ENCODE measurements at places on chromosomes 3 and 15. TPM values are rescaled to one million over a fixed set of nuclear protein-coding genes. Genes with fewer than 3 reads are reported as not detected.

DNA sequence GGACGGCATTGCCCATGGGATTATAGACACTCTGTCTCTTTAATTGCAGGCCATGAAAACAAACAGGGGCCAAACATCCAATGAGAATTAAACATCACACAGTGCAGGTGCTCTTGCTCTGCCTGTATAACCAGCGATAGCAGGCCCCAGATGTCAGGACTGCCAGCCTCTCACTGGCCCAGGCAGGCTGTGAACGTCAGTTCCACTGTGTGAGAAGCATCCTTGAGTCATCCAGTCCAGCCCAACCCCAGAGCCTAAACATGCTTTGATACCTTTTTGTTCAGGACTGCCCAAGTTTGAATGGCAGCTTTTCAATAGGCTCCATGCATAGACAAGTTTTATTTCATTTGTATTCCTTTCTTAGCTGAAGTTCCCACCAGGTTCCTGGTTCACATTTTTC, 189.8 kb downstream of the SLCO3A1 start:
- DNase-seq: no peak

DNA sequence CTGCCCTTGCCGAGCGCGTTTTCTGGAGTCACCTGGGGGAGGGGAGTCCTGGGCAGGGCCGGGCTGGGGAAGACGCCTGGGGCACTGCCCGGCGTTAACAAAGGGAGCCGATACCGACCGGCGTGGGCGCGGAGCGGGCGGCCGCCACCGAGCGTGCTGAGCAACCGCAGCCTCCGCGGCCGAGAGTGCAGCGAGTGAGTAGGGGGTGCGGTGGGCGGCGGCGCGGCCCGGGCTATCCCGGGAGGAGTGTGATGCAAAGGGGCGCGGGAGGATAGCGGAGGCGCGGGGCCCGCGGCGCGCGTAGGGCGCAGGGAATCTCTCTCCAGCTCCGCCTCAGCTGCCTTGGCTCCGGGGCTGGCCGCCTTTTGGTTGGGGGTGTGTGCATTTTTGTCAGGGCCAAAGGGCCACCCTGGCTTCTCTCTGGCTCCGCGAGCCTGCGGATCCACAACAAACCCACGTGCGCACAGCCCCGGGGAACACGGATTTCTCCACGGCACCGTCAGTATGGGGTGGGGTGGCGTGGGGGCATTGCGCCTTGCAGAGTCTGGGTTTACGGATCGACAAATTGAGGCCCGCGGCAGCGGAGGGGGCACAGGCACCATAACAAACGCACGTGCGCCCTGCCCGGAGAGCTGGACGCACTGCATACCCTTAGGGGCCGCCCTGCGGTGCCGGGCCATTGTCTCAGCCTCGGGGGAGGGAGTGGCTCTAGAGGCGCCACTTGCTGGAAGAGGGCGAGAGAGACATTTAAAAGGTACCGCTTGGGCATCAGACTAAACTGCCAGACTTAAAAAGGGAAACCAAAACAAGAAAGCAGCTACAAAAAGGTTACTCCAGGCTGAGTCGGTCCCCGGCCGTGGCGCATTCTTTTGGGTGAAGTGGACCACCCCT, 560 bp downstream of the ST6GAL1 start:
- no peak for DNase-seq

DNA sequence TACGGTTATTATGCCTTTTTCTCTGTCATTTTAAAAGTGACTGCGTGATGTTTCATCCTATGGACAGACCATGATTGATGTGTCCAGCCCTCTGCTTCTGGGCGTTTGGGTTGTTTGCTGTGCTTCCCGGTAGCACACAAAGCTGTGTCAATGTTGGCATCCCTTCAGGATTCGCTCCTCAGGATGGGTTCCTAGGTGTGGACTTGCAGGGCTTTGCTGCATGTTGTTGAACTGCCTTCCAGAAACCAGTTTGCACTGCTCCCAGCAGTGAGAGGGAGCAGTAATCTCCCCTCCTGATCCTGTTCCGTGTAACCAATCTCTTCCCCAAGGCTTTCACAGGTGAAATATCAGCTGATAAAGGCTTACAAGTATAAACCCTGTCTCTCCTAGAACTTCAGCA, 787 bp downstream of the TRPM1 start:
- DNase-seq: no peak

GRCh38 chr3:97917813-97918536, 54.3 kb downstream of the RIOX2 start:
- no peak for DNase-seq

GRCh38 chr15:57306161-57306943, 70.0 kb upstream of the CGNL1 start:
- DNase-seq: no peak

DNA sequence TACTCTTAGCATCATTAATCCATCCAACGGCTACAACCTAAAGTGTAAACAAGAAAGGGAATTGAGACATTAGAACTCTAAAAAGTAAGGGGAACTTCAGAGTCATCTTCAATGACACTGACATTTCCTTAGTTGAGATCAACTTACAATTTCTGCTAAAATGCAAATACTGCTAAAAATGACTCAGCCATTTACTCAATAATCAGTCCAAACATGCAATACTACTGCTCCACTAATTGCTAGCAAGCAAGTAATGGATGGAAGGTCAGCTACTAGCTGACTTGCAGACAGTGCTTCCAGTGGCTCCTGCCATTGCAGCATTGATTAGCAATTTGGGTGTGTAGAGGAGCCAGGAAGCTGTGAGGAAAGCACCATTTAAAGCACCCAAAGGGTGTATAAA, 28.4 kb downstream of the CD200R1L start:
- no peak for DNase-seq

DNA sequence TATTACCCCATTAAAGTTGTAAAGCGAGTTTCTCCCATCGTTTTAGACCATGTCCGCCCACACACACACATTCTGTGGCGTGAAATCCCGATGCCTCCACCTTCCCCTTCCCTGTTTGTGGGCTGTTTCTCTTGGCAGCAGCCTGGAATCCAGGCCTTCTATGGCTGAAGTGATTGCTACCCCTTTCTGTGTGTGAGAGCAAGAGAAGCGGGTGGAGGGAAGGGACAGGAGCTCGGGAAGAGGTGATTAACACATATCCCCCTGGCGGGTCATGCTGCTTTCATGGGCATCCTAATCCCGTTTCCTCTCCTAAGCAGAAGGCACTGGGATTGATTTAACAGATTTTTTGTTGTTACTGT, 283.8 kb upstream of the RGMA start:
- DNase-seq: no peak

- DNase-seq: no peak
Observed at GRCh38 chr3:52057812-52058495, 1.6 kb upstream of the DUSP7 start.

- DNase-seq: no peak
Observed at GRCh38 chr3:43964640-43965039, 273.9 kb downstream of the ABHD5 start.

GRCh38 chr15:22884344-22884743, 45.9 kb downstream of the NIPA2 start:
- DNase-seq: no peak

DNA sequence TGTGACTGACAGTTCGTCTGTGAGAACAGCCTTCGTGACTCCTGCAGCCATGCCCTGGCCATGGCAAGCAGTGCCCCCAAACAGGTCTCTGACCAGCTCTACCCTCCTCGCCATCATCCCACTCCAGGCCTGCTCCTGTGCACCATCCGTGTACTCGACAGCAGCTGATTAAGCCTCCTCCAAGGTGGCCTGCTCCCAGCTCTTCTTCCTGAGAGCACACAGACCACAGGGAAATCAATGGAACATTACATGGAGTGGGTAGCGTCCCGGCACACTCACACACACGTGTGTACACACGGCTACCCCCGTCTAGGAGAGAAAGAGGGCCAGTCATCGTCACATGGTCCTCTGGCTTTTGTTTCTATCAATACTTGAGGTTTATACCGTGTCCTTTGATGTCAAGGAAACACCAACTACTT, 21.1 kb downstream of the ANXA2 start:
- no peak for DNase-seq

- DNase-seq: no peak
Observed at GRCh38 chr15:38090678-38091077, 156.2 kb downstream of the TMCO5A start.

- DNase-seq: no peak
Observed at GRCh38 chr3:52705688-52706686, at the start of the genes GLT8D1 and SPCS1. Gene GLT8D1 (minus strand): TSS chr3:52705791. CDS start chr3:52700460, 5,331 bp downstream. Gene SPCS1 (plus strand): TSS chr3:52706106. CDS start chr3:52706247, 141 bp downstream.

DNA sequence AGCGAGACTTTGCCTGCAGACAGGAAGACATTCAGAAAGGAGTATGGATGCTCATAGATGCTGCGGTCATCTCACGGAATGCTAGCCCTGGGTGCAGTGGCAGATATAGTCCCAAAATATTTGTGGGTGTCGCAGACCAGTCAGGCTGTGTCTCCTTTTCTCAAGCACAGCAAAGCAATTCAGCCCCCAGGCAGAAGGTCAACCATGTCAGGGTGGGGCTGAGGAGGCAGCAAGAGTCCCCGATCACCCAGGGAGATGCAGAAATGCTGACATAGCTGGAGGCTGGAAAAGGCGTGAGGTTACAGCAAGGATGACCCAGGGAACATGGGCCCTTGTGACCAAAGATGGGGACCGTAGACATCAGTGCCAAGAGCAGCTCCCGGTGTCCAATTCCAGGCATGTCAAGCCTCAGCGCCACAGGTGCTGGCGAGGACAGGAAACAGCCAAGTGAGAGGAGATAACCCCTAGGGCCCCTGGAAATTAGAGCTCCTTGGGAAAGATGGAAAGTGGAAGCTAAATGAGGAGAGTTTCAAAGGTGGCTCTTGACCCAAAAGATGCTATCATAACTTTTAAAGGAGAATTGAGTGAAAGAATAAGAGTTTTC, 81.2 kb upstream of the ABHD17C start:
- DNase-seq: no peak

DNA sequence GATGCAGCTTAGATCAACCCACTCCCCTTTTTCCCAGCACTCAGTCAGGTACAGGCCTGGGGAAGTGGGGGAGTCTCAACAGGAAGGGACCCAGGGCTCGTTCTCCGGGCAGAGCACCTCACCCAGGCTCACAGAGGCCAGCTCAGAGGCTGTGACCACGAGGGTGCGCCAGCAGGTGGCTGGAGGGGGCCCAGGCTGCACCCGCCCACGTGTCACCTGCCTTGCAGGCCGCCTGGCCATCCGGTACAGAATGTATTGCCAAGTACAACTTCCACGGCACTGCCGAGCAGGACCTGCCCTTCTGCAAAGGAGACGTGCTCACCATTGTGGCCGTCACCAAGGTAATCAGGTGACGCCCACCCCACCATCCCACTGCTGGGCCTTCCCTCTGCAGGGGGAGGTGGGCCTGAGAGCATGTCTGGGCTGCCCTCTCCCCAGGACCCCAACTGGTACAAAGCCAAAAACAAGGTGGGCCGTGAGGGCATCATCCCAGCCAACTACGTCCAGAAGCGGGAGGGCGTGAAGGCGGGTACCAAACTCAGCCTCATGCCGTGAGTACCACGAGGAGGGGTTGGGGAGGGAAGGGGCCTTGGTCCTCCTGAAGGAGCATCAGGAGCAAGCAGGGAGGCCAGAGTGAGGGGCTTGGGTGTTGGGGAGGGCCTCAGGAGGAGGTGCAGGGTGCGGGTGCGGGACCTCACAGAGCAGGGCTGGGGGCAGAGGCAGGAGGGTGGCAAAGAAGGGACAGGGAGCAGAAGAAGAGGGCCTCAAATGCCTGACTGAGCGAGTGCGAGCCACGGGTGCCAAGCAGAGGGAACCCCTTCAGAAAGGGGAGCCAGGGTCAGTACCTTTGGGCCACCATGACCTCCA, 14.0 kb upstream of the LMAN1L start:
- no peak for DNase-seq

DNA sequence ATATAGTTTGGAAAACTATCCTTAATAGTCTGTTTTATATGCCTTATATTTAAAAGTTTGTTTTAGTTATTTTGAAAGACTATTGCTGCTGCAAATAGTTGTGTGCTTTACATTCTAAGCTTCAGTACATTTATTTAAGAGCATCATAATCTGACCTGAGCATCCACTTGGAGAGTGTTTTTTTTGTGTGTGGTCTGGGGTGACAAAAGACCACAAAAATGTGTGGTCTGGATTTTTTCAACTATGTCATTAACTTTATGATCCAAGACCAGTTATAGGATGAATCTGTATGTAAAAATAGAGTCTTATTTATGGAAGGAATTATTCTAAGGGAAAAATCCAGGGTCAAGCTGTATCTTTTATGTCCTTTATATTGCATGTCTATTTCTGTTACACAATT, 77.4 kb downstream of the SLTM start:
- no peak for DNase-seq

GRCh38 chr15:99564221-99565048, 1.3 kb upstream of the MEF2A start:
- DNase-seq: no peak

GRCh38 chr15:65980824-65981456, 111.6 kb downstream of the RAB11A start:
- peak; percentile 32 for DNase-seq

- no peak for DNase-seq
Observed at GRCh38 chr3:64048631-64049061, 25.4 kb upstream of the PSMD6 start.

GRCh38 chr15:84922530-84922929, 38.1 kb downstream of the SLC28A1 start:
- no peak for DNase-seq

GRCh38 chr3:76824658-76825240, 215.2 kb upstream of the ROBO2 start:
- DNase-seq: peak; percentile 29

- DNase-seq: no peak
Observed at GRCh38 chr3:197798863-197799262, 7.8 kb downstream of the LRCH3 start.

- no peak for DNase-seq
Observed at GRCh38 chr15:75163150-75163564, 38.5 kb upstream of the C15orf39 start.

DNA sequence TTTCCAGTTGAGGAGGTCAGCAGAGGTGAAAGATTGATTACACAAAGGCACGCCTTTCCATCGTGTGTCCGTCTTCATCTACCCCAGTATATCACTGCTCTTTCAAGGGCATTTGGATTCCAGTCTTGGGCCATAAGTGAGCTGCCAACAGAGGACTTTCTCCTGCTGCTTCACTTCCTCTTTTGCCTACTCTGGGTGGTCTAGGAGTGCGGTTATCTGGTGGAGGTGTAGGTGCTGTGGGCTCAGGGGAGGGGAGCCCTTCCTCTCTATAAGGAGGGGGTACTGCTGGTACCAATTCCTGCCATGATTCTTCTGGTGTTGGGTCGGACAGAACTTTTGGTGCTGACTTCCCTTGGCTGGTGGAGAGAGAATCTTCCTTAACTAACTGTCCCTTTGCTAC, 83.1 kb upstream of the VEPH1 start:
- DNase-seq: no peak

Gene GP9
- not detected for total RNA-seq

Gene CNBP
- 271 TPM for total RNA-seq

Gene EPHB1
- total RNA-seq: 10.8 TPM

Gene ADGRG7
- not detected for total RNA-seq

Gene ZSCAN2
- total RNA-seq: 26.4 TPM

Gene TIMP4
- total RNA-seq: 1.1 TPM

Gene MAP2K1
- 51.9 TPM for total RNA-seq

Gene OR5H14
- total RNA-seq: not detected

All from kidney epithelial cell (primary cell).